Activated naive CD8-positive, alpha-beta T cell treated with anti-CD3 and anti-CD28 coated beads for 36 hours (primary cell): ENCODE measurements at places on chromosomes 5 and 9. TPM values are rescaled to one million over a fixed set of nuclear protein-coding genes. Genes with fewer than 3 reads are reported as not detected.

GRCh38 chr9:5870691-5871090, 20.0 kb upstream of the MLANA start:
- no peak for DNase-seq

GRCh38 chr5:61071526-61071925, 90.7 kb downstream of the SMIM15 start:
- no peak for DNase-seq

DNA sequence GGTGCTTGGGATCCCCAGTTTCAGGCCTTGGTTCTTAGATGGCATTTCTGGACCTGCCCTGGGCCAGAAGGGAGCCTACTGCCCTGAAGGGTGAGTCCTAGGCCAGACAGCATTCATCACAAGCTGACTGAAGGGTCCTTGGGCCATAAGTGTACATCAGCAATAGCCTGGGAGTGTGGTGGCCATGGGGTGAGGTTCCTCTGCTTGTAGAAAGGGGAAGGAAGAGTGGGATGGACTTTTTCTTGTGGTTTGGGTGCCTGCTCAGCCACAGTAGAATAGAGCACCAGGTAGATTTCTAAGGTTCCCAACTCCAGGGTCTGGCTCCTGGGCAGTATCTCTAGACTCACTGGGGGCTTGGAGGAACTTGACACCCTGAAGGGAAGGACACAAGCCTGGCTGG, 95.2 kb upstream of the PHF24 start:
- no peak for DNase-seq

ZFYVE16 gene
- 7.2 TPM for total RNA-seq

SKIC3 gene
- total RNA-seq = 66.5 TPM

DNA sequence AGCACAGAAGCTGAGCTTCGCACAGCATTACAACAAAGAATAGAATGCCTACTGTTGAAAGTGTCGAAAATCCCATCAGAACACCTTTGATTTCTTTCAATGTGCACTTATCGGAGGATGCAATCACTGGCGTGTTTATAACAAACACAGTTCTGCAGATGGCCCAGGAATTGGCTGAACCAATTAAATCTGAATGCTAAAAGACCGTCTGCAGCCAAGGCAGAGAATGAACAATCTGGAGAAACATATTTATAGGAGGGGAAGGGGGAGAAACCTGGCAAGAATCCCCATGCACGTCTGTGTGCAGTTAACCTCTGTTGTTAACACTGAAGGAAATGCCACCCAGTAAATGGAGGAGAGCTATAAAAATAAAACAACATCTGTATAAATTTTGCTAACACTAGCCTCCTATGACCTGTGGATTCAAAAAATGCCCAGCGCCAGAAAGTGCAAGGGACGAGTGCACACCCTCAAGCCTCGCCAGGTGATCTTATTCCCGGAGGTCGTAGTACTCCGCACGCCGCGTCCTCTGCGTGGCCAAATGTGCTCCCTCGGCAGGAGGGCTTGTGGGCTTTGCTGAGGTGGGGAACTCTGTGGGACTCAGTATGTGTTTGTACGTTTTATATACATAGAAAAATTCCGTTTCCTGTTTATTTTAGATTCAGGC, 56.8 kb downstream of the PTCH1 start:
- DNase-seq = no peak

SV2C gene
- not detected for total RNA-seq

TAL2 gene
- total RNA-seq = not detected

TSLP gene
- 0.99 TPM for total RNA-seq

DNA sequence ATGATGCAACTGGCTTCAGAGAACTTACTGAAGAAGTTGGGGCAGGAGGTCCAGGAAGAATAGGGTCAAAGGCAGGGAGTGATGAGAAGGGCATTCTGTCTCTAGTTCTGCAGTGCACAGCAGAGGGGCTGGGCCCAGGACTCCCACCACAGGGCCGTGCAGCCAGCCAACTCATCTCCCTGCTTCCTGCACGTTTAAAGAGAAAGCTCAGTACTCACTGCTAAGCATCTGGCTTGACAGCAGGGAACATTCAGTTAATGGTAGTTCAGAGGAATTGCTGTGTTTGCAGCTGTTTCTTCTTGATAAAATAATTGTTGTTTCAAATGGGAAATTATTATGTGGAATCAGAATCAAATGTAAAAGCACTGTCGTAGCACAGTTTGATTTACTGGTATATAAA, 25.6 kb upstream of the SCAMP1 start:
- no peak for DNase-seq

- DNase-seq = peak; percentile 8
Observed at GRCh38 chr5:140043508-140043872, 391 bp upstream of the NRG2 start.

DNA sequence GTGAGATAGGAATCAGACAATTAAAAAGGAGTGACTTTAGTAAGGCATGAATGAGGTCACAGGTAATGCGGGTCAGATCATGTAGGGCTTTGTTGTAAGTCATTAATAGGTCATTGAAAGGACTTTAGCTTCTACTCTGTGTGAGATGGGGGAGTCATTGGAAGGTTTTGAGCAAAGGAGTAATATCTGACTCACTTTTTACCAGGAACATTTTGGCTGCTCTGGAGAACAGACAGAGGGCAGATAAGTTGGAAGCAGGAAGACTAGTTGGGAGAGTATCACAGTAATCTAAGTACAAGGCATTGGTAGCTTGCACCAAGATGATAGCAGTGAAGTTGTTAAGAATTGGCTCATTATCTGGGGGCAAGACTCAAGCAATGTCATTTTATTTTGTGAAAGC, 37.4 kb downstream of the KIF2A start:
- no peak for DNase-seq

GRCh38 chr5:173310218-173310769, 17.9 kb downstream of the STC2 start:
- no peak for DNase-seq

GFM2 gene
- 31.2 TPM for total RNA-seq

- no peak for DNase-seq
Observed at GRCh38 chr9:80811003-80811402, 878.3 kb downstream of the TLE1 start.

DNA sequence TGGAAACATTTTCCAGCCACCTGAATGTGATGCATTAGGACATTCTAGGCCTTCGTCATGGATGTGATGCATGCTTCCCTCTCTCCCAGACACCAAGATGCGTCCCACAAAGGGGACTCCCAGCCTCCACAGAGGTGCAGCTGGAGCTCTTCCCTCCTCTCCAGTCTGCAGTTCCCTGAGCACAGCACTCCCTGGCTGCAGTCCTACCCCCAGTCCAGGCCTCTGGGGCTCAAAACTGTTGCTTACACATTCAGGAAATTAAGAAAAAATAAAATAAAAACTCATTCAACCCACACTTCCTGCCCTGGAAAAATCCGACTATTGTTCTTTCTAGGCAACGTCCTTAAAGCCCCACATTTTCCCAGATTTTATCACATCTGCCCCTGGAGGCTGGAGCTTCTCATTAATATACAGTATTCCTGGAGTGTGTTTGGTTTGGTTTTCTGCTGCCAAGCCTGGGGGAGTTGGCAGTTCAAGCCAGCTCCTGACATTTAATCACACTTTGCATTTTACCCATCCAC, 78.4 kb upstream of the ICE1 start:
- no peak for DNase-seq

DNA sequence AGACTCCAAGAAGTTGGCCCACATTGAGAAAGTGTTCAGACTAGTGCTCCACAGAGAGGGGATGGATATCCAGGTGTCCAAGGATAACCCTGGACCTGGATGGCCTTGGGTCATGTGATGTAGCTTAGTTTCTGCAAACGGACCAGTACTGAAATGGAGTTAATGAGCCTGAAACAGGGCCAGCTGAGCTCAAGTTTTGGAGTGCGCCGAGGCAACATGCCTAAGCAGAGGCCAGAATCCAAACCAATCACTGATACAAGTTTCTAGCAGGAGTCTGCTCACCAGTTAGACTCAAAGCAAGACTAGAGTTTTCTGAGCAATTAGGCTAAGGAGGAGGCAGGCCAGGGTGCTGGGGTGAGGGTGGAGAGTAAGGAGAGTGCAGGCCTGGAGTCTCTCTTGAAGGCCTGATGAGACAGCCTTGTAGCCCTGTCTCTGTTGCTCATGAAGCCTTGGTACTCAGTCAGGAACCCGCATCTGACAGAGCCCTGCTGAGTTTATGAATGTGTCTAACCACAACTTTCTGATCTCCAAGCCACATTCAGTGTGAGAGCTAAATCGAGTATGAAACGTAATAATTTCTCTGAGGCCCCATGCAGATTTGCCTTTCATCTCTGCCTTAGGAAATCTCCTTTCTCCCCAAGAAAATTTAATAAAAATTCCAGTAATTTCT, 68.9 kb upstream of the EQTN start:
- DNase-seq = peak; percentile 66

GABRA6 gene
- not detected for total RNA-seq

DNA sequence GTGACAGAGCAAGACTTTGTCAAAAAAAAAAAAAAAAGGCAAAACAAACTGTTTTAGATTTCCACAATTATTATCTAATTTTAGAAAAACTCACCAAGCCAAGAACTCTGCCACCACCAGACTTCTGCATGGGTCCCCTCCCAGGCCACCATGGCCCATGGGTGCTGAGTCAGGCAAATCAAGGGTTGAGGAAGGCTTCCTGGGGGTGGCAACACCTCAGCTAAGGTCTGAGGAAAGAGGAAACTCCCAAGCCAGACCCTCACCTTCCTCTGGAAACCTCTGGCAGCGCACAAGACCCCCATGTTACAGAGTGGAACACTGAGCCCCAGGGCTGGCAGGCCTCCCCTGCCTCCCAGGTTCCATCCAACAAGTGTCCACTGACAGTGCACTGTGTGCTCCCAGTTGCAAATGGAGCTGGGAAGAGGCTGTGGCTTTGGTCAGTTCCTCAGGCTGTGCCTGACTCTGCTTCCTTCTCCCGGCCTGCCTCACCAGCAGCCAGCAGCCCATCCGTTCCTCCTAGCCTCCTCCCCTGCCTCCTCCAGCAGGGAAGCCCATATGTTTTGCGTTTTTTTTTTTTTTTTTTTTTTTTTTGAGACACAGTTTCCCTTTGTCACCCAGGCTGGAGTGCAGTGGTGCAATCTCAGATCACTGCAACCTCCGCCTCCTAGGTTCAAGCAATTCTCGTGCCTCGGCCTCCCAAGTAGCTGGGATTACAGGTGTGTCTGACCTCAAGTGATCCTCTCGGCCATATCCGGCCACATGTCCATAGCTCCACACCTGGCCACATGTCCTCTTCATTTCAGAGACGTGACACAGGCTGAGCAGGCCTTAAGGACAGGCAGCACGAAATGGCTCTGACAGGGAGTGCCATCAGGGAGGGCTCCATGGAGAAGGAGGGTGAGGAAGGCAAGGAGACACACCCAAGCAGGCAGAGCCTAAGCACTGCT, 3.5 kb upstream of the SUSD3 start:
- no peak for DNase-seq

GRCh38 chr9:86321373-86321772, 32.8 kb downstream of the TUT7 start:
- no peak for DNase-seq

DNA sequence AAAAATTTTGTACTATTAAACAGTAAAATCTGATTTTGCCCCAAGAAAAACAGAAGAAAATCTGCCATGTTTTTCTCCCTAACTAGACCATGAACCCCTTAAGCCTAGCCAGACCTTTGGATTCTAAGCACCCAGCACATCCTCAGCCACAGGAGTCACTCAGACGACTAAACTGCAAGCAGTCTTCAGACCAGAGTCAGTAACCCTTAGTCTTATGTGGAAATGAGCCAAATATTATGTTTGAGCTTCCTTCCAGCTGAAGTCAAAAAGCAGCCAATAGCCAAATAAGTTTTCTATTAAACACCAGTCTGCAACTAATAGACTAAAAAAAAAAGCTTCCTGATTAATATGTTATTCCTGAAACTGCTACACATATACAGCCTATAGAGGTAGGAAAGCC, 47.4 kb downstream of the GOLPH3 start:
- no peak for DNase-seq

GRCh38 chr9:129666575-129666974, 1.1 kb downstream of the PRRX2 start:
- no peak for DNase-seq

- DNase-seq = no peak
Observed at GRCh38 chr5:141590127-141590526, 28.7 kb downstream of the DIAPH1 start.

GRCh38 chr5:42598311-42598710, 158.3 kb upstream of the CCDC152 start:
- no peak for DNase-seq

RANBP17 gene
- 0.35 TPM for total RNA-seq

DNA sequence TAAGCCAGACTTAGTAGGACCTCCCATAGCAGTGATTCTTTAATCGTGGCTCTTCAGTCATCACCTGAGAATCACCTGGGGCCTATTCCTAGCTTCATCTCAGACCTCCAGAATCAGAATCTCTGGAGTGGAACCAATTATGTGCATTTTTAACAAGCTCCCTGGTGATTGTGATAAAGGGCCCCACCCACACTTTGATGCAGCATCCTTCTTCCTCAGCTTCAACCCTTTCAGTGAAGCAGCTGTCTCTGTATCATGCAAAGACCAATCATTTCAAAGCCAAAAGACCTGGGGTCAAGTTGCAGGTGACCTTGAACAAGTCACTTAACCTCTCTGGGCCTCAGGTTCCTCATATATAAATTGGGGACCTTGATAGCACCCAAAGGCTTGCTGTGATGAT, 17.1 kb downstream of the FBXO10 start:
- DNase-seq = no peak

GRCh38 chr5:163306421-163306820, 131.0 kb upstream of the CCNG1 start:
- no peak for DNase-seq
